ENCODE measurements at places on chromosomes 4 and X. TPM values are rescaled to one million over a fixed set of nuclear protein-coding genes. Genes with fewer than 3 reads are reported as not detected.

GRCh38 chr4:128456171-128456570, 168.6 kb upstream of the PGRMC2 start:
- DNase-seq, result no peak

Gene HS3ST1
- total RNA-seq, result 0.22 TPM

- DNase-seq, result peak; percentile 6
Measured at GRCh38 chrX:80876877-80877276, 67.2 kb upstream of the BRWD3 start.

DNA sequence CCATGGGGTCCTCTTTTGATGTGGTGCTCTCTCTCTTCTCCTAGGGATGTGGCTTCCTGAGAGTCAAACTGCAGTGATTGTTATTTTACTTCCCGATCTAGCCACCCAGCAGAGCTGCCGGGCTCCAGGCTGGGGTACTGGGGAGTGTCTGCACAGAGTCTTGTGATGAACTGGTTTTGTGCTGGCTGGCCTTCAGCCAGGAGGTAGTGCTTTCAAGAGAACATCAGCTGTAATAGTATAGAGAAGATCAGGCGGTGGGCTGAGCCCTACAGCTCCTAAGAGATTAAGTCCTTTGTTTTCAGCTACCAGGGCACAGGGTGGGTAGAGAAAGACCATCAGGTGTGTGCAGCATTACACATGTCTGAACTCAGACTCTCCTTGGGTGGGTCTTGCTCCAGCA, 59.0 kb upstream of the AGTR2 start:
- DNase-seq, result no peak

DNA sequence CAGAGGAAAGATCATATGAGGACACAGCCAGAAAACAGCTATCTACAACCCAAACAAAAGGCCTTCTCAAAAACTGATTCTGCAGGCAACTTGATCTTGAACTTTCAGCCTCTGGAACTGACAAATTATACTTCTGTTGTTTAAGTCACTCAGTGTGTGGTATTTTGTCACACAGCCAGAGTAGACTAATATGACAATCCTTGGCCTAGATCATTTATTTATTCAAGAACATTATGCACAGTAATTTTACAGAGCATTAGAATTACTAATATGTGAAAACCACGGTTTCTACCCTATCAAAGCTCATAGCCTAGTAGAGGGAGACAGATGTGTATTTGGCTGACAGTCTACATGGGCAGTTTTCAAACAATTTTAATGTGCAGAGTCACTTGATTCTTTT, 167.8 kb upstream of the PCDH18 start:
- peak; percentile 45 for DNase-seq
